ENCODE measurements at places on chromosomes 5 and 9.

DNA sequence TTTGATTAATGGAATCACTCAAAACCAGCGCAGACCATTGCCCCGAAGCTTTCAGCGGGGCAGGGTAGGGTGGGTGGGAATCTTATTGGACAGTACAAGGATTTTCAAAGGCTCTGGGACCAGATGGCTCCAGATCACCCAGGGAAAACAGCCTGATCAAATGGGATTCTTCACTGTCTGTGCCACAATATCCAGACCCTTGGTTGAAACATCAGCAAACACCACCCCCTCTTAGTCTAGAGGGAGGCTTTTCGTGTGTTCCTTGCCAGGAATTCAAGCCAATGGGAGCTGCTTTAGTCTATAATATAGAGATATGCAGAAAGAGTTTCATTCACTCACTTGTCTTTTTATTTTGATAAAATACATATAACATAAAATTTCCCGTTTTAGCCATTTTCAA, 1.7 kb downstream of the GFI1B start:
- no peak for DNase-seq

DNA sequence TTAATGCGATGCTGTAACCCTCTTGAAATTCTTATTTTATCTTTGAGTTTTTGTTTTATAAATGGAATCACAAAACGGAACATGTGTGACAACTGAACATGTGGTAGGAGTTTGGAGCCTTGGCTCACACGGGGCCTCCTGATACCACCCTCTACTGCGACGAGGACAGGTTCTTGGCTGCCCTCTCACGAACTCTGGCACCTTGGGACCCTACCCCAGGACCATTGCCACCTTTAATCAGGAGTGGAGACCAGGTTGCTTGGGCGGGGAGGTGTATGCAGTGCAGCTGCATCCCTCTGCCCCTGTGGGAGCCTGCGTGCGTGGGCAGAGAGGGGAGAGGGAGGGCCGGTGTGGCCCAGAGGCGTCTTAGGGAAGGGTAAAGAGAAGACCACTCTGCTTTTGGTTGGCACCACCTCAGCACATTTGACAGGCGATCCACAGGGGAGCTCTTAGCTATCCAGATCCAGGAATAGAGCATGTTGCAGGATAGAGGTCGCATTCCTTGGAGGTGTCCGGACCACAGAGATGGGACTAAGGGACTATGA, 753.9 kb upstream of the PTPRD start:
- no peak for DNase-seq

DNA sequence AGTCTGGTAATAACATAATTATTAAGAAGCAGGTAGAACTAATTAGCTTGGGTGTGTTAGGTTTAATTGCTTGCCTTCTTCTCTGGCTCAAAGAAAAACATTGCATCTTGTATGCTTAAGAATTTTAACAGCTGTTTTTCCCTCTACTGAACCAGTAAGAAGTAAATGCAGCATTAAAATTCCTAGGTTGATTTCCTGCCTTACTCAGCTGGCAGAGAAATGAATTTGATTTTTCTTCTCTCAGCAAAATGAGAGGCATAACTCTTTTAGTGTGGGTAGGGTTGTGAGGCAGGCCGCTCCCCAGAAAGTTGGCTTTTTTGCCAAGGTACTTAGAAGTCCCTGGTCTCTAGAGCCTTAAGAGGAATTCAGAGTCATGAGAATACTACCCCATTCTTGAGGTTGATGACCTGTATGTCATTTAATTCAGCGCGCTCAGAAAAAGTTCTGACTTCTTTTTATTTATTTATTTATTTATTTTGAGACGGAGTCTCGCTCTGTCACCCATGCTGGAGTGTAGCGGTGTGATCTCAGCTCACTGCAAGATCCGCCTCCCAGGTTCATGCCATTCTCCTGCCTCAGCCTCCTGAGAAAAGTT, 302.6 kb downstream of the ARHGEF28 start:
- DNase-seq: no peak

- DNase-seq: no peak
Measured at GRCh38 chr9:135589596-135590485, 28.3 kb downstream of the PAEP start.

GRCh38 chr5:87008751-87009560, 258.7 kb upstream of the RASA1 start:
- no peak for DNase-seq

GRCh38 chr9:95506428-95506677, 10.4 kb downstream of the PTCH1 start:
- DNase-seq: no peak

- DNase-seq: no peak
Measured at GRCh38 chr5:7856855-7857254, 5.9 kb upstream of the CFAP90 start.

DNA sequence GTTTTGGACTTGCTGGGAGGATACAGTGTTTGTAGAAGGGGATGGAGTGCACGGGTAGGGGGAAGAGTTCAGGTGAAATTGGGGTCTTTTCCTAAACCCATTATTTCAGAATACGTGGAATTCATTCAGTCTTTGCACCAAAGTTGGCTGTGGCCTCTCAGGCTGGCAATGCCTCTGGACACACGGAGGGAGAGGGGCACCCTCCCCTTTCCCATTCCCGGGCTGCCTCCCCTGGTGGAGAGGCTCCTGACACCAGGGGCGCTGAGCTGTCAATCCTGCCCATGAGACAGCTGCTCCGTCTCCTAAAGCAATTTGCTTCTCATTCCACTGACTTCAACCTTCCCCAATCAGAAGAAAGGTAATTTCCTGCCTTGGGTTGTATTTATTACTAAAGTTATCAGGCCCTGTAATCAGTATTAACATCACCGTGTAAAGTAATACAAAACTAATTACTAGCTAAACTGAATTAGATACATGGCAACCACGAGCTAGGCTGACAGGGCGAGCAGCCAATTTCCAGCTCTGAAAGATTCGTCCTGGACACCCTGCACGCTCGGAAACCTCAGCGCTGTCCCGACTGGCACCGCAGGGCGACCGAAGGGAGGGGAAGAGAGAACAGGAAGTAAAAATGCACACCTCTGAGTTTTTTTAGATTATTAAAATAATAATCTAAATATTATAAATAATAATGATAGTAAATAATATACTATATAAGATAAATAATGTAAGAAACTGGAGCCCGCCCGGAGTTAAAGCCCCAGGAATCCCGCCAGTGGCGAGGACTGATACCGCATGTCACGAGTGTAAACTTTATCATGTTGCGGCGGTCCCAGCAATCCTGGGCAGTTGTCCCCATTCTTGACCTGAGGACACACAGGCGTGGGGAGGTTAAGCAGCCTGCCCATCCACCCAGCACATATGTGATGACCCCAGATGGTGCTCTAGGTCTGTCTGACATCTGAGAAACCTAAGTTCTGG, 6.9 kb upstream of the OLFM1 start:
- no peak for DNase-seq

DNA sequence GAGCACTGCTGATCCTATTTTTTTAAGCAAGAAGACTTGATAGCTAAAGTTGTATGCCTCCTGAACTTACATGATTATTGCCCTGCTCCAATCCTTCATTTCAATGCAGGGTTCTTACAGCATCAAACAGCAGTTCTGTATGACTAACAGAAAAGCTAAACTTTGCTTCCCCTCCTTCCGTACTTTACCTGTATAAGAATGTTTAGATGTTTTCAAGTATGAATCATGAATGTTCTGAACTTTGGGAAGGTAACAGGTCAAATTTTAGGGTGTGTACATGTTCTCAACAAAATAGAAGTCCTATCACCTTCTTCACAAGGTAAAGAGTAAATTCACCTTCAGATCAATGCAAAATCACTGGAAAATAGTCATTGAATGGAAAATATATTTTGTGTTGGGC, 972.6 kb upstream of the SEMA6A start:
- DNase-seq: no peak

- no peak for DNase-seq
Measured at GRCh38 chr9:7318920-7319319, 480.7 kb downstream of the DMAC1 start.

DNA sequence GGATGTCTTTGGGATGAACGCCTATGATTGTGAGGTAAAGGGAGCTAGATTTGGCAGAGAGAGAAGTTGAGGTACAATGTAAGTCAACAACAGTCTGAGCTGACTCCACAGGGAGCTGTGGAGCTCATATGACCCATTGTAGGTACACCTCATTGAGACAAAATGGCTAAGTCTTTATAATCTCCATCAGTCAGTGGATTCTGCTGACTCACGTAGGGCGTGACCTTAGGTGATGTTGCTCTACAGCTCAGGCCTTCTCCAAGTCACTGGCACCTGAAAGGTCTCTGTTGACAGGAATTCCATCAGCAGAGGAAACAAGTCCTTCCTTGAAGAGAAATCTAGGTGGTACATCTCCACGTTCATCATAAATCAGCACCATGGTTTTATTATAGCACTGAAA, 118.2 kb upstream of the PRR16 start:
- DNase-seq: no peak

DNA sequence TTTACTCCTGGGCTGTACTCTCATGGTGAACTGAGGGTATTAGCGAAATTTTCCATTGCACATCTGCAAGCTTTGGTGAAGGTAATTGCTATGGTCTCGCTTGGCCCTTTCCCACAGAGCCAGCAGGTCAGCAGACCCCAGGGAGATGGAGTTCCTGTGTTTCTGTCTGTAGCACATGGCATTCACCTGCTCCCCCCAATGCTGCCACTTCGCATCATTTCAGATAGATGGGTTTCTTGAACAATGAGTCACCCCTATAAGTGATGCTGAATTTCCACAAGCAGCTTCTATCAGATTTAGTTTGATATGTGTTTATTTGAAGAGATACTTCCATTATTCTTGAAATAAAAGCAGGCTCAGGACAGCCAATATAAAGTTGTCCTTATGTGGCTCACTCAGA, 117.8 kb downstream of the ERCC6L2 start:
- DNase-seq: no peak

- no peak for DNase-seq
Measured at GRCh38 chr5:108061941-108062340, 320.0 kb downstream of the FBXL17 start.

DNA sequence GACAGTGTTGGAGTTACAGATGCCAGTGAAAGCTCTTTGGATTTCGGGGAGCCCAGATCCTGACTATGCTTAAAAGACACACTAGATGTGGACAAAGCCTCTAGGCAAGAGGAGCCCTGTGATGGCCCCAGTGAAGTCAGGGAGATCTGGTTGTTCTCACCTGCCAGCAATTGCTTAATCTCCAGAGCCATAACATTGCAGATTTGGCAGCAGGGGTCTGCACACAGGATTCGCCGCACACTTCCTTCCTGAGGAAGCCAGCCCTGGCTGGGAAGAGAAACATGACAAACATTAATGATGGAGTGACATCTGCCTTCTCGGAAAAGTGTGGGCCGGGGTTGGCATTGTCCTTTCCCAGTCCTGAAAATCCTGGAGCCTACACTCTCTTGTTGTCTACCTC, 65.2 kb upstream of the PHF24 start:
- DNase-seq: no peak

GRCh38 chr5:169785771-169786618, 148.9 kb downstream of the DOCK2 start:
- no peak for DNase-seq

- DNase-seq: no peak
Measured at GRCh38 chr9:34408173-34408572, 31.5 kb upstream of the MYORG start.

GRCh38 chr5:38846379-38847011, 683 bp downstream of the OSMR start:
- DNase-seq: no peak

GRCh38 chr9:6109571-6109970, 94.1 kb upstream of the RANBP6 start:
- DNase-seq: no peak

DNA sequence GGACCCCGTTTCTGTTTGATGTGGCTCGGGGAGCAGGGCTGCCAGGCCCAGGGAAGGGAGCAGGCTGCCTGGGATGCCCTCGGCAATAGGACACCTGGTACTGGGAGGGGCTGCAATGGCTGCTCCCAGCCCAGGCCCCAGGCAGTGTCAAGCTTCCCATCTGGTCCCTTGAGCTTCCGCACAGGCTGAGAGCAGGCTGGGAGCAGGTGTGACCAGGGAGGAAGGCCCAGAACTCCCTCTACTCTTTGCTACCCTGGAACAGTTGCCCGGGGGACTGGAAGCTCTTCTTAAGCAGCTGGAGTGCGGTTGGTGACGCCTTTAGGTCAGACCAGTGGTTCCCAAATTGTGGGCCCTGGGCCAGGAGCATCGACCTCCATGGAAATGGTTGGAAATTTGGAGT, 186.9 kb downstream of the GADD45G start:
- DNase-seq: no peak

DNA sequence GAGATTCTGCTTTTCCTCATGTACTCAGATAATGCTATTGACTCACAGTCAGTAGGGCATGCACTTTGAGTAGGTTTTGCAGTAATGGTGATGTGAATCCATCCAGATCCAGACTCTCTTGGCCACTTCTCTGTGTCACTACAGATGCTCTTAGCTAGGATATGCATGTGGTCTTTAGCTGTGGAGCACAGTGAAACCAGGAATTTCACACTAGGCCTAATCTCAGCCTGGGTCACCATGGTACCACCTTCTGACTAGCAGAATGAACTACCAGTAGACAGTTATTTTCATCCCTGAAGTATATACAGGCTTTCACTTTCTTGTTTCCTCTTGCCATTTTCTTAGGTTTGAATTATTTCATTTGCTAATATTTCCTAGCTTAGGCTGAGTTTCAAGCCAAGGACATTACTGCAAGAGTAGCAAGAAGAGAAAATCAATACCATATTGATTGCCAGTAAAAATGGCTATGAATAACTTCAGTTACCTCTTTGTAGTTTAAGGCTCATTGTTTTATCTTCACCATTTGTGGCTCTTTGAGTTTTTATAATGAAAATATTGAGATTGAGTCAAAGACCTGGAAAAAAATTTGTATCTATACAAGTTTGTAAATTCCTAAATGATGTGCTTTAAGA, 28.4 kb upstream of the CSNK1G3 start:
- DNase-seq: no peak

GRCh38 chr5:148381906-148382305, 1.9 kb upstream of the FBXO38 start:
- DNase-seq: no peak

DNA sequence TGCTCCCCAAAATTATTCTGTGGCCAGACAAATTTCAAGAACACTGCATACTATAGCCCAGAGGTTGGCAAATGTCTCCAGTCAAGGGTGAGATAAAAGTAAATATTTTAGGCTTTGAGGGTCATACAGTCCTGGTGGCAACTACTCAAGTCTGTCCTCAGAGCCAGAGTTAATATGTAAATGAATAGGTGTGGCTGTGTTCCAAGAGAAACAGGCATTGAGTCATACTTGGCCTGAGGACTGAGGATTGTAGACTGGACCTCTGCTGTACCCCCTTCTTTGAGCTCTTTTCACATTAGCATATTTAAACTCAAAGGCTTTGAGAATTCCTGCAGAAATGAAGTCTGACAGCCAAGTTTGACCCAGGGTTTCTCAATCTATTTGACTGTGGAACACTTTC, 129.2 kb upstream of the PTCH1 start:
- DNase-seq: no peak

- DNase-seq: no peak
Measured at GRCh38 chr9:136089697-136090045, 5.4 kb downstream of the NACC2 start.

GRCh38 chr9:68727636-68728035, 22.6 kb downstream of the PIP5K1B start:
- DNase-seq: no peak

- no peak for DNase-seq
Measured at GRCh38 chr5:81754621-81755020, 3.7 kb upstream of the SSBP2 start.

Measured in stimulated activated CD8-positive, alpha-beta memory T cell treated with anti-CD3 and anti-CD28 coated beads, Interleukin-2, amount 100 ng/mL, for 1 hour (primary cell).